ENCODE measurements at places on chromosomes 12 and 14.

DNA sequence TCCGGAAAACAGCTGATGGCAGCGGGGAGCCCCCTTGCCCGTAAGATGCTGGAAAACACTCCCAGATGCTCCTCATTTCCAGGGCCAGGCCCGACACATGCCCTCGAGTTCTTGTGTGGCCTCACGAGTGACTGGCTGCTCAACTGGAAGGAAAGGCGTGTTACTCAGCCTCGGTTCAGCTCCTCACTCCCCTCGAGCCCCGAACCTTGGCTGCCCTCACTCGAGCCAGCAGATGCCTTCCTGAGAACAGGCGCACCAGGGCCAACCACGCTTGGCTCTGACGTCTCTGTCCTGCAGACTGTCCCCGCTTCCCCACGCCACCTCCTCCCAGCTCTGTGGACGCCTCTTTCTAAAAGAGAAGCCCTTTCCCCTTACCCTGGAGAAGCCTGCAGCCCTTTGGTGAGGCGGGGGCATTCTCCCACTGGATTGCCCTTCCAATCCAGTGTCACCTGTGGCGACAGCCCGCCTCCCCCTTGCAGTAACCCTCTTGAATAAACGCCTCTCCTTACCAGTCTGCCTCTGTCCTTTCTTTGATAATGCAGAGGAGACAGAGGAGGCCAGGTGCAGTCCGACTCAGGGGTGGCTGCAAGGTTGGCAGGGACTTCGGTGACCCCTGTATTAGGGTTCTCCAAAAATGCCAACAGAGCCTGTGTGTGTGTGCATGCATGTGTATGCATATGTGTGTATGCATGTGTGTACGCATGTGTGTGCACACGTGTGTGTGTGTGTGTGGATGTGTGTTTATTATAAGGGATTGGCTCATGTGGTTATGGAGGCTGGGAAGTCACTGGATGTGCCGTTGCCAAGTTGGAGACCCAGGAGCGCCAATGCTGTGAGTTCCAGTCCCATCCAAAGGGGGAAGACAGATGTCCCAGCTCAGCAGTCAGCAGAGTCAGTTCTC lies 166.3 kb downstream of the KIF26A start:
- DNase-seq = no peak

- no peak for DNase-seq
Observed at GRCh38 chr14:87252103-87252502, 740.9 kb downstream of the GALC start.

DNA sequence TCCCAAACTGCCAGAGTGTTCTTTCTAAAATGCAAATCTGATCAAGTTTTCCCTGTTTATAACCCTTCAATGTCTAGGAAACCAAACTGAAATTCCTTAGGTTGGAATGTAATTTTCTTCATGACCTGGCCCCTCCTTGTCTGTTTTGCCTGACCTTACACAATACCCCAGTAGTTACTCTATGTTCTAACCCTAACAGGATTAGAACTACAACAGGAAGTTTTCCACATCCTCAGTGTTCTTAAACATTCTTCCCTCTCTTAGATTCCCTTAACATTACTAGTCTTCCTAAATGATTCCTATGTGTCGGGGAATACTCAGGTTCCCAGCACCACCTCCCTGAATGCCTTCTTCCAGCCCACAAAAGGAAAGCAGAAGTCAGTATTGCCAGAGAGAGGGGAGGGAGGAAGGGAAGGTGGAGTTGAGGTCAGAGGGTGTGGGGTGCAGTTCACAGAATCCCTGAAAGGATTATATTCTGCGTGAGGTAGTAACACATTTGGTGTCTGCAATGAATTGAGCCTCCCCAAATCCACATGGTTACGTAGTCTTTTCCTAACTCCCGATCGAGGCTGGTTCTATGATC lies 72.6 kb downstream of the BBS10 start:
- DNase-seq = no peak

DNA sequence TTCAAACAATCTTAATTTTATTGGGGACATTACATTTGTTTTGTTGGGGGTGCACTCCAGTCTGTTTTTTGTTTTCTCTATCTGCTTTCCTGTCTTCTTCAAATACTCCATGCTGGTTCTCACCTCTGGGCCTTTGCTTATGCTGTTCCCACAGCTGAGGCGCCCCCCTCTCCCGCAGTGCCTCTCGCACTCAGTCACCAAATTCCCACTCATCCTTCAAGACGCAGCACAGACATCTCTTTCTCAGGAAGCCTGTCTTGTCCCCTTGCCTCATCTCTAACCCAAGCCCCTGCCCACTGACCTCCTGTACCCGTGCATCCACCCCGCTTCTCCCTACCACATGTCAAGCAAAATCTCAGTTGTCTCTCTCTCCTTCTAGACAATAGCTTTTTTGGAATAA lies 43.7 kb upstream of the PRMT8 start:
- no peak for DNase-seq

DNA sequence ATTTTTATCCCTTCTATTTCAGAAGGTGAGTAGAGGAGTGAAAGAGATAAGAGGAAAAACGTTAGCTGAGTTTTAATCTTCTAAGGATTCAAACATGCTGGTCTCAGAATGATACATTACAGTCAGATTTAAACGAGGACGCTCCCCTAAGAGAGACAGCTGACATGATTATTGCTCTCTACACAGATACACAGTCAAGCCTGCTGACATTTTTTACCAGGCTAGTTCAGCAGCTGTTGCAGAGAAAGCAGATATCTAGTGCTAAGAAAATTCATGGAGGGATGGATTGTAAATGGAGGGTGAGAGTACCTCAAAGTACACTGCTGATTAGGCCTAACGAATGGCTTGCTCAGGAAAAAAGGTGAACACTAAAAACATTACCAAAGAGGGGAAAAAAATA lies 31.9 kb upstream of the SOS2 start:
- no peak for DNase-seq

DNA sequence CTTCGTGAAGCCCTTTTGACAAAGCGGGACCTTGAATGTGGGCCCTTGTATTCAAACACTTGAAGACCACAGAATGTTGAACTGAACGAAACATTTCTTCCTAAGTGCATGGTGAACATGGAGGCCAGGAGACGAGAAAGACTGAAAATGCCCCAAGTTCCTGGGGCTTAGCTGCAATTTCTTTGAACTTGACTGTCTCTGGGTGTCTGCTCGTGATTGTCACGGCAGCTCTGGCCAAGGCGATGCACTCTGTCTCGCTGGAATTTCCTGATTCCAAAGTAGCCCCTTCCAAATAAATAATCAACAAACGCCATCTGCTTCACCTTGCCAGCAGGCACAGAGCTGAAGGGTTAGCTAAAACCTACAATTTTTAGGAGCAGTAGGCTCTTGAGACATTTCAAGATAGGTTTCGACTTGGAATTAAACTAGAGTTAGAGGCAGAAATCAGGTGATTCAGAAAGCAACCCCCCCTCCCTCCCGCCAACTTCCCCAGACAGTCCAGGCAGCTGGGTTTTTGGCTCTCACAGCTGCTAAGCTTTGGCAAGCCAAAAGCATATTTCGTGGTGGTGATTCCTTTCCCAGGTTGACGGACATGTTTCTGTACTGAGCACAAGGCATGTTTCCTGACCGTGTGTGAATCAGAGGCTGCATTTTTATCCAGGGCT lies 13.5 kb upstream of the IRF2BPL start:
- peak; percentile 62 for DNase-seq

- DNase-seq = no peak
Observed at GRCh38 chr12:107788690-107789458, 14.4 kb downstream of the ASCL4 start.

- no peak for DNase-seq
Observed at GRCh38 chr12:122927756-122928403, 32.0 kb upstream of the VPS37B start.

DNA sequence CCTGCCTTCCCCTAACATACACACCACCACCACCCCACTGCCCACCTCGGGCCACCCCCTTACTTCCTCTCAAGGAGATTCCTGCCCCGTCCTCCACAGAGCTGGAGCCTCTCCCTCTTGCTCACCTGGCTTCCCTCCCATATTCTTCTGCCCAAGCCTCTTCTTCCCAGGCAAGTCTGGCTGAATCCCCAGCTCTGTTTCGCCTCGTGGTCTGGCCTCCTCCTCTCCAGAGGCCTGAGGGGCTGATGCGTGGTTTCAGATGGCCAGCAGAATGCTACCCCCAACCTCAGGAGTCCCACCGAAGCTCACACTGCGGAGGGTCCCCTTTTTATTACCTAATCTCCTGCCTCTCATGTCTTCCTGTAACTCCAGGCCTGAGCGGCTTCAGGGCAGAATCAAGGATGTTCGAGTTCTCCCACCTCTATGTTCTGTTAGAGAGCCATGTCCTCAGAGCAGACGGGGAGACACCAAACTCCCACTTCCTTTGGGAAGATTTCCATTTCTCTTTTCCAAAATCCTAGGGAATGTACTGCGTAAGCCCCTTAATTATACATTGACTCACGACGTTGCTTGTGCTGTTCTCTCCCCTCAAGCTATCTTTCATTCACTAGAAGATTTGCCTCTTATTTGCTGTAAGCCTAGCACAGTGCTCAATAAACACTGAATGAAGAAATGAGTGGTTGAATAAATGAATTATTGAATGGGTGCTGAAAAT lies 33.9 kb upstream of the LTBP2 start:
- no peak for DNase-seq

GRCh38 chr12:50566066-50566465 lies 61.3 kb downstream of the DIP2B start:
- no peak for DNase-seq

- no peak for DNase-seq
Observed at GRCh38 chr12:1795221-1795784, 25.1 kb upstream of the LRTM2 start.

- no peak for DNase-seq
Observed at GRCh38 chr12:72869024-72869423, 596.9 kb downstream of the TRHDE start.

DNA sequence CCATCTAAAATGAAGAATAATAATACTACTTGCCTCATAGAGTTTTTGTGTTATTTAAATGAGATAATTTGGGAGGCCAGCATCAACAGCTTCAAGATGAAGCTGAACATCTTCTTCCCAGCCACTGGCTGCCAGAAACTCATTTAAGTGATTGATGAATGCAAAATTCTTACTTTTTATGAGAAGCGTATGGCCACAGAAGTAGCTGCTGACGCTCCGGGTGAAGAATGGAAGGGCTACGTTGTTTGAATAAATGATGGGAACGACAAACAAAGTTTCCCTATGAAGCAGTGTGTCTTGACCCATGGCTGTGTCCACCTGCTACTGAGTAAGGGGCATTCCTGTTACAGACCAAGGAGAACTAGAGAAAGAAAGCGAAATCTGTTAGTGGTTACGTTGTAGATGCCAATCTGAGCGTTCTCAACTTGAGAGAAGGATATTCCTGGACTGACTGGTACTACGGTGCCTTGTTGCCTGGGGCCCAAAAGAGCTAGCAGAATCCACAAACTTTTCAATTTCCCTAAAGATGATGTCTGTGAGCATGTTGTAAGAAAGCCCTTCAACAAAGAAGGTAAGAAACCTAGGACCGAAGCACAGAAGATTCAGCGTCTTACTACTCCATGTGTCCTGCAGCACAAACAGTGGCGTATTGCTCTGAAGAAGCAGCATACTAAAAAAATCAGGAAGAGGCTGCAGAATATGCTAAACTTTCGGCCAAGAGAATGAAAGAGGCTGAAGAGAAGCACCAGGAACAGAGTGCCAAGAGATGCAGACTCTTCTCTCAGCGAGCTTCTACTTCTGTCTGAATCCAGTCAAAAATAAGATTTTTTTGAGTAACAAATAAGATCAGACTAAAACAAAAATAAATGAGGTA lies 100.0 kb upstream of the LRIG3 start:
- DNase-seq = no peak

DNA sequence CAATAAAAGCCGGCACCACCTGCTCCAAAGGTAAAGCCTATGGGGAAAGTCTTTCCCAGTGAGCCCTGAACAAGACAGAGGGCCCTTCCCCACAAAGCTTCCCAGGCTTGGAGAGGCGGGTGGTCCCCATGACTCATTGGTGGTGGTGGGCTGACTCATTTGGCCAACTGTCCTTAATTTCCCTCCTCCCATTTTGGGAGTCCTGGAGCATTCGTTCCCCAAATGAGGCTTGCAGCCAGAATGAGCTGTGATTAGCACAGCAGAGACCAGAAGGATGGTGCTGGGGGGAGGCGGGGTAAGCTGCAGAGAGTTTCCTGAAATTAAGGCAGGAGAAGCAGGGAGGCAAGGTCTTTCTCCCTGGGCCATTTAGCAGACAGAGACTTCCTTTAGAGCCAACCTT lies 241.7 kb downstream of the DPF3 start:
- DNase-seq = no peak

GRCh38 chr14:101008631-101009336 lies 105.3 kb upstream of the RTL1 start:
- DNase-seq = no peak
